ENCODE measurements at places on chromosomes 6 and 20.

DNA sequence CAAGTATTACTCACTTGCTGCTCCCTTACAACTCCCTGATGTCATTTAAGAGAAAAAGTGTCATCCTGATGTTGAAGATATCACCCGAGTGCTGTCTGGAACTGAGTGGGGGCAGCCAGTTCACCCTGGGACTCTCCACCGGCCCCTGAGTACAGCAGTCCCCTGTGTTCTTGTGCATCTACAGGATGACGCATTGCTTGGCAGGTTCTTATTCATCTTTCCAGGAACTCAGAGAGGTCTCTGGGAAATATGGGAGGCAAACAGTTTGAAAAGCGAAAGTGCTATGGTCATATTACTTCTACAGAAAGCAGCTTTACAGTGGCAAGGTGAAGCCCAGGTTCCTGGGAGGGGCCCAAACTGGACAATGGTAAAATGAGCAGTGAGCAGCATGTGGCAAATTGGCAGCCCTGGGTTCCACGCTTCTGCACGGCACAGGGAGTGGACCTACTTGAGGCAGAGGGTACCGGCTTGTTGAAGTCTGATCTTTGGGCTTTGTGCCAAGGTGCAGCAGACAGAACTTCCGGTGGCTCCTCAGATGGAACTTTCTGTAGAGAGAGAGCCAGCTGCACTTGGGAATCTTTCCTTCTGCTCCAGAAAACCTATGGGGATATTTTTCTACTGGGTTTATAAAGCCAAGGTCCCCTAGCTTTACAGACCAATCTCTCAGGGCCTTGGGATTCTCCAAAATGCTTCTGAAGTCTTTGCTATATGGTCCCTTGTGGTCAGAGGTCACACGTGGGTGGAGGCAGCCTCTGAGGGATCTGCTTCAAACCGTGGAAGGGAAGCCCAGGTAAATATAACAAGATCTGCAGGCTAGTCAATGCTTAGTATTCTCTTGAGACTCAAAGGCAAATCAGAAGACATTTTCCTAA lies 128.3 kb downstream of the MAP3K7 start:
- H3K27ac ChIP-seq: no peak overlapping the region
- no peak overlapping the region for H3K4me3 ChIP-seq
- H3K36me3 ChIP-seq: no peaks in the 10 kb centered on the region
- no peak for DNase-seq
- H3K27me3 ChIP-seq: no peaks in the 10 kb centered on the region

GRCh38 chr6:43608310-43608763 lies 20.7 kb downstream of the GTPBP2 start:
- DNase-seq: peak; percentile 67
- no peaks in the 10 kb centered on the region for H3K4me1 ChIP-seq
- H3K27me3 ChIP-seq: no peaks in the 10 kb centered on the region
- H3K36me3 ChIP-seq: peaks cover 73% of the 10 kb centered on the region

DNA sequence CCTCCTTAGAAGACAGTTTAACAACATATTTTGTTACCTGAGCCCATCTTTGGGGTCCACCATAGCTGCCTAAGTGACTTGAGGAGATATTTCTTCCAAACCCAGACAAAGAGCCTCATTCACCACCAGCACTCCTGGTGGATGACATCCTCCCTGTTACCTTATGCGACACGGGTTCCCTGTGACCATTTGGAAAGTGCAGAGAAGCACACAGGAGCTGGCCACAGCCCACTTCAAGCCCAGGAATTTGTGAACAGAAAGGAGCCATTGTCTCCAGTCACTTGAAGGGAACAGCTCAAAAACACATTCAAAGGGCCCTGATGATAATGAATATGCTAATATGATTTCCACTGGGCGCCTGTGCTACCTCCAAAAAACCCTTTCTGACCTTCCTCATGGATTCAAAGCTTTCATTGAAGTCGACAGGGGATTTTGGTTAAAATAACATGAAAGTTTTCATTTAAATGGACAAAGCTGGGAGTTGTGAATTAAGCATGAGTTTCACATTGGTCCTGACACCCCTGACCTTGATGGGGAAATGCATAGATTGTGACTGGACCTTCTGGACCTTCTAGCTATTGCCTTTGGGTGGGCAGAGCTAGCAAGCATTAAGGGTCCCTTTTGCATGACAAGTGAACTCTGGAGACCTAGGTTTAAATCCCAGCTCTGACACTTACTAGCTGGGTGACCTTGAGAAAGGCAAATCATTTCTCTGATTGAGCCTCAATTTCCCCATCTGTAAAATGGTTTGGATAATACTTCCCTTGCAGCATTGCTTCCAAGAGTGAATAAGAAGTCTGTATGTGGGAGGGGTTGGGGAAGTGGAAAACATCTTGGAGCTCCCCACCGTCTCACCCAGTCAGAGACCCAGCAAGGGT lies 83.3 kb upstream of the SIRPA start:
- no peaks in the 10 kb centered on the region for H3K36me3 ChIP-seq
- no peak overlapping the region for H3K4me3 ChIP-seq
- peaks cover 5% of the 10 kb centered on the region for H3K27me3 ChIP-seq
- peak overlapping the region; percentile 90 for H3K27ac ChIP-seq

- no peak overlapping the region for H3K27ac ChIP-seq
- H3K4me3 ChIP-seq: no peak overlapping the region
- no peaks in the 10 kb centered on the region for H3K36me3 ChIP-seq
- no peak for DNase-seq
- H3K27me3 ChIP-seq: peaks cover 26% of the 10 kb centered on the region
Observed at GRCh38 chr6:168420706-168421105, 20.3 kb upstream of the SMOC2 start.

DNA sequence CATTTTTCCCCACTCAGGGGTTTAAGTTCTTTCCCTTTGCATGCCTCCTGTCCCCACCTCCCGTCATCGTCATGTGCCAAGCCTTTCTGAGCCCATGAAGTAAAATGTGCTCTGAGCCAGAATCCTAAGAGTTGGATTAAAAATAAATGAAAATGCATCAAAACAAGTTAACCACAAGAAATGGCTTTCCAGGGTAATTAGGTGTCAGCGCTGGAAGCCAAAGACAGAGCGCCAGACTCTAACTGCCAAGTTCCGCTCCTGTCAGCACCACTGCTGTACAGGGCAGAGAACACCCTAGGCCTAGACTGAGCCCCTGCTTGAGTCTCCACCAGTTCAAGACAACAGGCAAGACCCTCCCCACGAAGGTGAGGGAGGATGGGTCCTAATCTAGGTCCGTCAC lies 5.5 kb upstream of the C20orf202 start:
- no peaks in the 10 kb centered on the region for H3K36me3 ChIP-seq
- H3K4me1 ChIP-seq: no peaks in the 10 kb centered on the region
- H3K27ac ChIP-seq: no peak overlapping the region

GRCh38 chr6:130411481-130411880 lies 45.7 kb downstream of the TMEM200A start:
- DNase-seq: no peak
- H3K27me3 ChIP-seq: no peaks in the 10 kb centered on the region
- H3K4me3 ChIP-seq: no peak overlapping the region
- H3K27ac ChIP-seq: no peak overlapping the region
- H3K4me1 ChIP-seq: no peaks in the 10 kb centered on the region
- no peaks in the 10 kb centered on the region for H3K36me3 ChIP-seq

- H3K27ac ChIP-seq: no peak overlapping the region
- H3K27me3 ChIP-seq: no peaks in the 10 kb centered on the region
- no peaks in the 10 kb centered on the region for H3K4me1 ChIP-seq
Observed at GRCh38 chr6:124283486-124283885, 479.8 kb downstream of the NKAIN2 start.

GRCh38 chr6:142753196-142753595 lies 191.8 kb downstream of the HIVEP2 start:
- H3K27me3 ChIP-seq: no peaks in the 10 kb centered on the region
- peaks cover 22% of the 10 kb centered on the region for H3K36me3 ChIP-seq
- no peaks in the 10 kb centered on the region for H3K4me1 ChIP-seq
- no peak overlapping the region for H3K27ac ChIP-seq

DNA sequence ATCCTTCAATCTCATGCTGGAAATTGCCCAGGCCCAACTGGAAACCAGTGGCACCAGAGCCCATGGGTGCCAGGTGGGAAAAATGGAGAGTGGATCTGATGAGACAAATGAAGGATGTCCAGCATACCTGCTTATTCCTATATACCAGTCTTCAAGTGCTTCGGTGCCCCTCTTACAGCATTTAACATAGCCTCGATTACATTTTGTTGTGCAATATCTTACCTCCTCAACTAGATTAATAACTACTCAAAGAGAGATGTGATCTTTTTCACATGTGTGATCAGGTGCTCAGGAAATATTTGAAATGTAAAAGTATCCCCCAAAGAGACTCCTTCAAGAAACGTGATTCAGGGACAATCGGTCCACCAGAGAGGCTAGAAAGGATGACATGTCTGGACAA lies 4.8 kb upstream of the ANKRD66 start:
- H3K4me1 ChIP-seq: no peaks in the 10 kb centered on the region
- H3K27ac ChIP-seq: no peak overlapping the region
- no peaks in the 10 kb centered on the region for H3K36me3 ChIP-seq
- no peak for DNase-seq
- H3K4me3 ChIP-seq: no peak overlapping the region

- H3K36me3 ChIP-seq: no peaks in the 10 kb centered on the region
- DNase-seq: no peak
- no peaks in the 10 kb centered on the region for H3K27me3 ChIP-seq
- no peak overlapping the region for H3K4me3 ChIP-seq
Observed at GRCh38 chr6:87772597-87773530, 70.8 kb upstream of the AKIRIN2 start.

DNA sequence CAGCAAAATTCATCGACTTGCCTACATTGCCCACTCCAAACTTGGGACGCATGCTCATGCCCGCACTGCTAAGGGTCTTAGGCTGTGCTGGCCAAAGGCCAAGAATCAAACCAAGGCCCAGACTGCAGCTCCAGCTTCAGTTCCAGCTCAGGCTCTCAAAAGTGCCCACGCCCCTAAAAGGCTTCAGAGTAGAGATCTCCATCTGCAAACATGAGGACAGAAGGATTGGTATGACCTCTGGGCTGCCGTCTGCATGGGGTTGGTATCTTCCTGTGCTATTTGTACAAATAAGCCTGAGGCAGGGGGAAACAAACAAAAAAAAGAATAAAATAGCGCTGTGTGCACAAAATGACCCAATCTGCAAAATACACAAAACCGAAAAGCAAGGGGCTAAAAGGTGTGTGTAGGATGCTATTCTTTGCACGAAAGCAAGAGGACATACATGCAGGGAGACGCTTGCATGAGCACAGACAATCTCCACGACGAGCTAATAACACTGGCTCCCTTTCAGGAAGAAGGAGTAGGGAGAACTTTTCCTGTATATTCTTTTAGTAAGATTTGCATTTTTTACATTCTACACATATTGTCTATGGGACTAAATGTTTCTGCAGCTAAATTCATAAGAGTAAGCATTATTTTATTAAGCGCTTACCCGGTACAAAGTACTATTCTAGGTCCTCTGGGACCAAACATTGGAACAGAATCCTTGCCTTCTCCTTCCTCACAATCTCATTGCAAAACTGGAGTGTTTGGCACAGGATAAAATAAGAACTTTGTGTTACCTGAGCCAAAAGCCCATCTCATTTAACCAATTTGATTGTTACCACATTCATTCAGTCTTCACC lies 33.1 kb downstream of the ATP9A start:
- H3K4me1 ChIP-seq: no peaks in the 10 kb centered on the region
- no peaks in the 10 kb centered on the region for H3K36me3 ChIP-seq
- H3K4me3 ChIP-seq: no peak overlapping the region
- H3K27me3 ChIP-seq: no peaks in the 10 kb centered on the region
- H3K27ac ChIP-seq: no peak overlapping the region

- no peak for DNase-seq
- no peaks in the 10 kb centered on the region for H3K36me3 ChIP-seq
- H3K4me3 ChIP-seq: peak overlapping the region; percentile 99
Observed at GRCh38 chr20:35284992-35285805, 627 bp upstream of the EIF6 start.

DNA sequence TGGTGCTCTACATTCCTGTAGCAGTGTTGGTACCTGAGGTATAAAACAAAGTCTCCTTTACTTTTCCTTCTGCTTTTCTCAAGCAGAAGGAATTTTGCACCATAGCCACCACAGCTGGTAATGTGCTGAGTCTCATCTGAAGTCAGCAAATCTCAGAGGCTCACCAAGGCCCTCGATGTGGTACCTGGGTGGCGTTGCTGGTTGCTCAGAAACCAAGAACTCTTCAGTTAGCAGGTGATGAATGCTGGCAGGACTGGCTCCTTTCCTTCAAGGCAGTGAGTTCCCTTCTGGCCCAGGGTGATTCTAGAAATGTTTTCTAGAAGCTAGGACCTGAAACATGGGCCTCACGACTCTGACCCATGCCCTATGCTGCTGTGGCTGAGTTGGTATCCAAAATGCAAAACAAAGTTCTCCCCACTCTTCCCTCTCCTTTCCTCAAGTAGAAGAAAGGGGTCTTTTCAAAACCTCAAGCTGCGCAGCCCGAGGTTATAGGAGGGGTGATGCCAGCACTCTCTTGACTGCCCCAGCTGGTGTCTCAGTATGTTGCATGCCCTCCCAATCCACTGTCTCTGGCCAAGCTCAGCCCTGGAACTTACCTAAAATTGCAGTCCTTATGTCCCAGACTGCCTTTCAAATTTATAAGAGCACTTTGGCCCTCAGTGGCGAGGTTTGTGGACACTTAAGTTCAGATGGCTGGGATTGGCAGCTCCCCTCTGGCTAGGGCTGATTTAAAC lies 592.3 kb downstream of the FRK start:
- H3K27ac ChIP-seq: no peak overlapping the region
- no peak overlapping the region for H3K4me3 ChIP-seq
- H3K27me3 ChIP-seq: no peaks in the 10 kb centered on the region
- H3K4me1 ChIP-seq: no peaks in the 10 kb centered on the region
- H3K36me3 ChIP-seq: no peaks in the 10 kb centered on the region

DNA sequence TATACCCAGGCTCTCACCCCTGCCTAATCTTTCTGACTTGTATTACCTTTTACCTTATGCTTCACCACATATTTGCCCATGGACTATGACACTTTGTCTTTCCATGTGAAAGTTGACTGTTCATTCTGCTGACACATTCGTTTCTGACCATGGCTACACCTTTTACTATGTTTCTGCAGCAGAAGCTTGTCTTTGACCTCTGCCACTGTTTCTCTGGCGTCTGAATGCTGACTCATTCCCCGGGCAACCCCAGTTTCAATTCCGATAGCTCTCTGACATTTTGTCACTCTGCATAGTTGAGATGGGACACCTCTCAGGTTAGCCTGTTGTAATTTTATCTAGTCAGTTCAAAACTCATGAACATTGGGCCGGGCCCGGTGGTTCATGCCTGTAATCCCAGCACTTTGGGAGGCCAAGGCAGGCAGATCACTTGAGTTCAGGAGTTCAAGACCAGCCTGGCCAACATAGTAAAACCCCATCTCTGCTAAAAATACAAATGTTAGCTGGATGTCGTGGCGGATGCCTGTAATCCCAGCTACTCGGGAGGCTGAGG lies 50.7 kb downstream of the SLC26A8 start:
- no peak overlapping the region for H3K27ac ChIP-seq
- H3K4me1 ChIP-seq: no peaks in the 10 kb centered on the region
- no peaks in the 10 kb centered on the region for H3K36me3 ChIP-seq
- no peak for DNase-seq

- no peak for DNase-seq
- H3K27me3 ChIP-seq: peaks cover 32% of the 10 kb centered on the region
- no peaks in the 10 kb centered on the region for H3K4me1 ChIP-seq
- peaks cover 25% of the 10 kb centered on the region for H3K36me3 ChIP-seq
- H3K4me3 ChIP-seq: no peak overlapping the region
- H3K27ac ChIP-seq: no peak overlapping the region
Observed at GRCh38 chr6:136914947-136915346, 7.2 kb upstream of the SLC35D3 start.

Data from left lung (tissue), 14 donors.